ENCODE measurements at places on chromosomes 11 and 22.
A peak's percentile ranks its signal among the peaks of the same experiment; 100 is the strongest.

DNA sequence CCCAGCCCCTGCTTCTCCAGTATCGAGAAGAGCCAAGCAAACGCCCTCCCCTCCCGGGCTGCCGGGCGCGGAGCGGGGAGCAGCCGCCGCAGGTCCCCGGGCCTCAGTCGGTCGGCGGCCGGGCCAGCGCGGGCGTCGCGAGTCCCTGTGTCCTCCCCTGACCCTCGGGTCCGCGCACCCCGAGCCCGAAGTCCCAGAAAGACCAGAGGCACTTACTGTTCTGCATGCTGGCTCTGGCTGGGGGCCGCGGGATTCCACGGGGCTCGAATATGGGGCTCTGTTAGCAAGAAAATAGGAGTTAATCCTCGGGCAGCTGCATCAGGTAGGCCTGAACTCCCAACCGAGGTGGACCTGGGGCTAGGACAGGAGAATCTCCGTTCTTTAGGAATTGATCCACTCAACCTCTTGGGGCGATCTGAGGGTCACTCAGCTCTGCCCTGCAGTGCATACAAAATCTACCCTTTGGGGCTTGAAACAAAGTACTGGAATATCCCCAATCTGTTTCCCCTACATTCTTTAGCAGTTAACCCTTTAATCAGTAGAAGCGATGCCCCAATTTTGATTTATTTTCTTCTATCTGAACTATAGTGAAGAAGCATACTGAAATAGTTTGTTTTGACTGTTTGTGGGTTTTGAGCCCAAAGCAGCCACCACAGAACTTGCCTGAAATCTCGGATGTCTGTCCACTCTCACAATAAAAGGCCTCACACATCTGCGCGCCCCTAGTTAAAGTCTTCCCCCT, 4.8 kb downstream of the PAX6 start:
- DNase-seq, result no peak

DNA sequence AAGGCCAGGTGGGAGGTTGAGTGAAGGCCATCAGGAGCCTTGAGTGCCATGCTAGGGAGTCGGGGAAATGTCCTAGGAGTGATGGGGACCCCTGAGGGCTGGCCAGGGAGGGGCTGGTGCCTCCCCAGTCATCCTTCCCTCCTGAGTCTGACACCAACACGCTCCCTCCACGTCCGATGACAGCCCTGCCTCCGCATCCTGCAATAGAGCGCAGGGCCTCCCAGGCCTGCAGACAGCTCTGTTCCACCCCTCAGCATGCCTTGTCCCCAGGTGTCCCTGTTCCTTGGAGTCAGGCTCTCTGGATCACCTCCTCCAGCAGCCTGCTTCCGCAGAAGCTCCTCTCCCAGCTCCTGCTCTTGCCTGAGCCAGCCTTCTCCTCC, 3.1 kb downstream of the RAC2 start:
- no peak for DNase-seq

- DNase-seq, result no peak
Observed at GRCh38 chr11:114060392-114061047, 1.0 kb downstream of the ZBTB16 start.

GRCh38 chr11:133386262-133386661, 146.0 kb downstream of the OPCML start:
- DNase-seq, result no peak

GRCh38 chr11:134581121-134581626, 169.1 kb upstream of the B3GAT1 start:
- no peak for DNase-seq

GRCh38 chr22:49740242-49740641, 87.4 kb downstream of the BRD1 start:
- no peak for DNase-seq

DNA sequence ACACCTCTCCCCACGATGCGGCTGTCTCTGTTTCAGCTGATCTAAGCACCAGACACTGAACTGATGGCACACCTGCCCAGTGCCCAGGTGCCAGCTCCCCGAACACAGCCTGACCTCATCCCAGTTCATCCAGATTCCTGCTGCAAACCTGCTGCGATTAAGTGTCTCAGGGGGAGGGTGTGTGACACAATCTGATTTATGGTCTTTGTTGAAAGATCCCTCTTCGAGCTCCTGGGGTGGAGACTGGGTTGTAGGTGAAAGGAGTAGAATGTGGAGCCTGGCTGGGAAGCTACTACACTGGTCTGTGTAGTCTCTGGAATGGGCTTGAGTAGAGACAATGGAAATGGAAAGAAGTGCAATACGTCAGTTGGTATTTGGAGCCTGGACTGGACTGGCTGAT, 390.3 kb downstream of the SHANK2 start:
- no peak for DNase-seq

DNA sequence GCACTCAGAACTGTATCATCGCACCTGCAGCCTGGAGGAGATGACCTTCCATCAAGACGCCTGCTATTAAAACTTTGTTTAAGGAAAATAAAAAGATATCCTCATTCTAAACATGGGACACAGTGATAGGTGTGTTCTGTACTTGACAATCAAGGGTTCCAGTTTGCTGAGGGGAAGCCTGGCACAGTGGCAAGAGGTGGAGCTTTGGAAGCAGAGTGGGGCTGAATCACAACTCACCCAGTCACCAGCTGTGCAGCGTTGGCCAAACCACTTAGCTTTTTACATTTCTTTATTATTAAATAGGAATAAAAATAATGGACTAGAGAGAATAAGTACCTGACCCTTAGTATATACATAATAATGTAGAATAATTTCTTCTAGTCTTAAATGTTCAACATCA, 220.7 kb downstream of the TENM4 start:
- DNase-seq, result no peak

DNA sequence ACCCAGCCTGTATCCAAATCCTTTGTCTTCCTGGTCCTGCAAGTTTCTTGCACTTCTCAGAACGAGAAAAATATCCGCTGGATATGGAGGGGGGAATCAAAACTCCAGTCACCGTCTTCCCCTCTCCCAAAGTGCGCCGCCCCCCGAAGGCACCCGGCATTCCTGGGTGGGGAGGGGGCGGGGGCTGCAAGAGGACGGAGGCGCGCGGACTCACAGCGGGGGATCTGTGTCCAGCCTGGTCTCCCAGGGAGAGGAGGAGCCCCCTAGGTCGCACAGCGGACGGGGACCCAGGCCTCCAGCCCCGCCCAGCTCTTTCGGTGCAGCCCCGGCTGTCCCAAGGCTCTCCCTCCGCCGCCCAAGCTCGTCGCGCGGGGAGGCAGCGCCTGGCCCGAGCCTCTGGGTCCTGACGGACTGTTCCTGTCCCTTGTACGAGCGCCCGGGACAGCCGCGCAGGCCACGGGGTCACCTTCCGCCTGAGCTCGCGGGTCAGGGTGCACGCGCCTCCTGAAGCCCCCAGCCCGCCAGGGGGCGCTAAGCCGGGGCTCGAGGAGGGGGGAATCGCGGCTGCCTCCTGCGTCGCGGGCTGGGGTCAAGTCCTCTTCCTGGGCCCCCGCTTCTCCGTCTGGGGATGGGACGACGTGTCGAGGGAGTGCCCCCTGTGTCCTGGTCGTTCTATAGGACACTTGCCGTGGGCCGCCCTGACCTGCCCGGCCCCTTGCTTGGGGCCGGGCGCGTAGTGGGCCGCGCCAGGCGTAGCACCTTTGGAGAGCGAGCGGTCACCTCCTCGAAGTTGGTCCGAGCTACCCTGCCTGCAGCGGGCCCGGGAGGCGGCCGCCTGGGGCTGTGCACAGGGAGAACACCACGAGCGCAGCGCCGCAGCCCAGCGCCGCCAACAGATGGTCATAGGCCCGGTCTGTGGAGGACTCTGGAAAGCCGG, 2.4 kb upstream of the WNT11 start:
- DNase-seq, result peak; percentile 27

- DNase-seq, result no peak
Observed at GRCh38 chr11:94134651-94135512, 6.2 kb downstream of the PANX1 start.

DNA sequence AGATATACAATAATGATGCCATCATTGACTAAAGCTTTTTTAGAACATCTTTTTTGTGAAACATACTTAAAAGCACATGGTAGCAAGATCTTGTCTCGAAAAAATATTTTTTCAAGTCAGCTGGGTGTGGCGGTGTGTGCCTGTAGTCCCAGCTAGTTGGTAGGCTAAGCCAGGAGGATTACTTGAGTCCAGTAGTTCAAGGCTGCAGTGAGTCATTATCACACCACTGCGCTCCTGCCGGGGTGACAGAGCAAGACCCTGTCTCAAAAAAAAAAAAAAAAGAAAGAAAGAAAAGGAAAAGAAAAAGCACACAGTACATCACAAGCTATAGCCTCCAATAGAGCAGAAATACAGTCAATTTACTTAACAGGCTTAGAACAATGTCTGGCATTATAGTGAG, 37.0 kb downstream of the ENTHD1 start:
- no peak for DNase-seq

- DNase-seq, result no peak
Observed at GRCh38 chr11:58530236-58530635, 22.3 kb upstream of the OR5B21 start.

GRCh38 chr11:33957304-33957917, 65.5 kb upstream of the LMO2 start:
- no peak for DNase-seq

DNA sequence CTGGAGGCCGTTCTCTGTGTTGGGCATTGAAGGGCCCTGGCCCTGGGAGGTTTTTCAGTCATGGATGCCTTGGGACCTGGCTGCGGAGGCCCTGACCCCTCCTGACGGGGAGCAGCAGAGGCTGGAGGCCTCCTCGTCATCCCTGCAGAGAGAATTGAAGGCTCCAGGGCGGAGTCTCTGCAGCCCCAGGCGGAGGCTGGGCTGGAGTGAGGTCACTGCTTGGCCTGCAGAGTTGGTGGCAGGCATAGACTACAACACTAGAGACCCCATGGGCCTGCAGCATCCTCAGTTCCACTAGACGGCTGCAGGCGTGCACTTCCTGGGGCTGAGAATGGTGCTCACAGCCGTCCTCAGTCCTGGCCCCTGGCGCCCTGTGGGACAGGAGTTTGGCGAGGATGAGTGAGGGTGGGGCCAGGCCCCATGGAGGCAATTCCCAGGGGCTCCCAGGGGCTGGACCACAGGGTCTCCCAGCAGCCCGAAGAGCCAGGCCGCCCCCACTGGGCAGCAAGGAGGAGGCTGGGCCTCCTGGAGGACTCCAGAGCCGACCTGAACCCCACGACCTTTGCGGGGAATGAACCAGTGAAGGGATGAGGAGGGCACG, 1194.9 kb downstream of the BRD1 start:
- no peak for DNase-seq

GRCh38 chr22:31575190-31575589, 78.9 kb downstream of the SFI1 start:
- DNase-seq, result no peak

GRCh38 chr22:43090130-43090789, 1.1 kb upstream of the TTLL1 start:
- peak; percentile 8 for DNase-seq

- no peak for DNase-seq
Observed at GRCh38 chr22:42920101-42920820, 63.2 kb upstream of the ARFGAP3 start.

GRCh38 chr11:68840661-68841653, 759 bp downstream of the CPT1A start:
- DNase-seq, result peak; percentile 29

DNA sequence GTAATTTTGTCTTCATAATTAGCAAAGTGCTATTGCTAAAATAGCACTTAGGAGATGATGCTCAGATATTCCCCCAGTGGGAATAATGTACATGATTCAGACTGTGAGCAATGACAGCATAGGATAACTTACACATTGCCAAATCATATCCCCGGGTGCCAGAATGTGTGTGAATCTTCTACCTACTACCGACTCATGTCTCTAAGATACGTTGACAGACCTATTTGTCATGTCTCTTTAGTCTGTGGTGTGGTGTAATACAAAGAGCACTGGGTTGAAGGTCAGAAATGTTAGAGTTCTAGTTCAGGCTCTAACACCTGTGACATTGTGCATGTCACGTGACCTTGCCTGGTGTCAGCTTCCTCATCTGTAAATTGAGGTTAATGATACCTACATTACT, 31.0 kb upstream of the PICALM start:
- DNase-seq, result no peak

- no peak for DNase-seq
Observed at GRCh38 chr11:119103793-119104192, 2.1 kb upstream of the DPAGT1 start.

- peak; percentile 55 for DNase-seq
Observed at GRCh38 chr11:121625777-121626506, 173.2 kb upstream of the SORL1-AS1 start.

DNA sequence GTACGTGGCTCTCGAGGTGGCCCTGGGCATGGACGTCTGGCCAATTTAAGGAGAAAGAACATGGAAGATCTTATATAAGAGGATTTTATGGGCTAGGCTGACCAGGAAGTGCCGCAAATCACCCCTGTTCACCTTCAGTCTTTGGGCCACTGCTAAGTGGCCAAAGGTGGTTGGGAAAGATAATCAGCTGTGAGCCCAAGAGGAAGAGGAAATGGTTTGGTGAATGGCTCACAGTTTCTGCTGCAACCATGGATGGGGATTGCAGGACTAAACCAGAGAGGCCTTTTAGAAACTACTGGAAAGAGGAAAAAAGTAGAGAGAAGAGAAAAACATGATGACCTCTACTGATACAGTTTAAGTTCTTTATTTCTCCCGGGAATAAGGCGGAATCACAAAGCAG, 96.0 kb upstream of the ARHGAP20 start:
- DNase-seq, result no peak

DNA sequence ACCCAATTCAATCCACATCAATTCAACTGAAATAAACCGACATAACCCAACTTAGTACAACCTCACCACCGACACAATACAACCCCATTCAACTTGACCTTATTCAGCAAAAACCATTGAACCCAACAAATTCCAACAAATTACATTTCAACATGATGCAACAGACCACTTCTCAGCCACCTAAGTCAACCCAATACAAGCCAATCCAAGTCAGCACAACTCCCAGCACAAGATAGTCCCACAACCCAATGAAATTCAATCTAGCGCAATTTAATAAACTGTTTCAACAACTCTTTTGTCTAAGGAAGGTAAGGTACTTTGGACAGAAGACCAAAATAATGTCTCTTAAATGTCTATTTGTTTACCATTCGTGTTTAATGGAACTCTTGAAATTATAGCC, 226.0 kb downstream of the MIAT start:
- no peak for DNase-seq

- DNase-seq, result no peak
Observed at GRCh38 chr22:42869888-42870480, 12.9 kb upstream of the ARFGAP3 start.

GRCh38 chr22:30014244-30014643, 66.0 kb upstream of the HORMAD2 start:
- no peak for DNase-seq

DNA sequence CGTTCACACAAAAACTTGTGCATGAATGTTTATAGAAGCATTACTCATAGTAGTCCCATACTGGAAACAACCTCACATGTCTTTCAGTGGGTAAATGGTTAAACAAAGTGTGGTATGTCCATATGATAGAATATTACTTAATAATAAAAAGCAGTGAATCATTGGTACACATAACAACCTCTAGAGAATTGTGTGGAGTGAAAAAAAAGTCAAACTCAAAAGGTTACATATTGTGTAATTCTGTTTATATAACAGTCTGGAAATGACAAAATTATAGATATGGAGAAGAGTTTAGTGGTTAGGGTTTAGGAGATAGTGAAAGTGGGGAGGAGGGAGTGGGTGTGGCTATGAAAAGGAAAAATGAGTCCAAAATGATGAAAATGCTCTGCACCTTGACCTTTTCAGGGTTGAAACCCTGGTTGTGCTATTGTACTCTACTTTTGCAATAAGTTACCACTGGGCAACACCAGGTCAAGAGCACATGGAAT, 243.4 kb upstream of the DDI1 start:
- DNase-seq, result no peak

Data from hippocampal formation (tissue), 2 donors.